Fibroblast of the aortic adventitia (primary cell): ENCODE measurements at places on chromosomes 11 and 22. TPM values are rescaled to one million over a fixed set of nuclear protein-coding genes. Genes with fewer than 3 reads are reported as not detected.

Gene HTR3A
- total RNA-seq, result not detected in 2 replicates

Gene DESI1
- total RNA-seq, result 4.8 and 20.8 TPM in 2 replicates

Gene VPREB1
- total RNA-seq, result not detected in 2 replicates

Gene EPS8L2
- total RNA-seq, result 47.9 and 49.2 TPM in 2 replicates

Gene NTM
- total RNA-seq, result 3.4 and 52.2 TPM in 2 replicates

Gene IFITM10
- total RNA-seq, result 2.2 and 5.9 TPM in 2 replicates

Gene ADAMTS15
- 8.6 and 30.8 TPM in 2 replicates for total RNA-seq

Gene ZP1
- not detected in 2 replicates for total RNA-seq

Gene PDGFB
- 0.09 and 0.57 TPM in 2 replicates for total RNA-seq

Gene ANGPTL5
- total RNA-seq, result 0.09 and 0.90 TPM in 2 replicates

Gene RAB38
- total RNA-seq, result 0.41 and 1.2 TPM in 2 replicates

Gene CCDC188
- total RNA-seq, result 0.45 TPM in 1 of 2 replicates, not detected in the other

Gene TUB
- 18.2 and 19.2 TPM in 2 replicates for total RNA-seq

Gene ACRV1
- total RNA-seq, result not detected in 2 replicates

Gene SCUBE1
- not detected in 2 replicates for total RNA-seq

Gene OR51B2
- total RNA-seq, result not detected in 2 replicates

Gene VSIG10L2
- total RNA-seq, result not detected in 2 replicates
